ENCODE measurements at places on chromosomes 12 and 14.

DNA sequence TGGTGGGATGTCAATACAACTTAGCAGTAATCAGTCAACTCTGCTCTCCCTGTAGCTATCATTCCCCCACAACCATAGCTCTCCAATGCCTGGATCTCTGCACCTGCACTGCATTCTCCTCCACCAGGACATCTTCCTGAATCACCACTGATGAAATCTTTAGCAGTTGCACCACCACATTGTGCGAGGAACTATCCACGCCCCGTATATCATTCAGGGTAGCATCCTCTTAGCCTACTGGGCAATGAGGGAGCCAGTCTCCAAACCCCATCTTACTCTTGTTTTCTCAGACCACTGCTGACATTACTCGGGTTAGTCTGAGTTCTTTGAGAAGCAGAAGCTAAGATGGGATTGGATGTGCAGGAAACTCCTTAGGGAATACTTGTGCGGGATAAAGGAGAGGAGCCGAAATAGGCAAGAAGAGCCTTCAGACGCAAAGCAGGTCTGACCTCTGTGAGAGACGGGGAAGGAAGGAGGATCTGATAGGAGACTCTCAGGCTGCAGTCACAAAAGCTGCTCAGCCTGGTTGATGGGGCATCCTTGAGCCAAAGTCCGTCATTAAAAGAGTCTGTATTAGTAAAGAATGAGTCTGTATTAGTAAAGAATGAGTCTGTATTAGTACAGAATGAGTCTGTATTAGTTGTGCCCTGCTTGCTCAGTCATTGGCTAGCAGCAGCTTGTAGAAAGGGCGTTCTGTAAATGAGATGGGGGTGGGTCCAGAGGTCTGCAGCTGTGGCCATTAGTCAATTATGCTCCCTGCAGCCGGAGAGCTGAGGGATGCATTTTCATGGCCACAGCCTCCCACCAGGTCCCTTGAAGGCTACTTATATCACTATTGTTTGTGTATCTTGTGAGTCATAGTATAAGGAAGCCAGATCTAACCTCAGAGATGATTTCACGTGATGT, 49.6 kb upstream of the RASSF3 start:
- no peak for DNase-seq

- no peak for DNase-seq
Observed at GRCh38 chr14:98229656-98230366, 1042.2 kb downstream of the BCL11B start.

DNA sequence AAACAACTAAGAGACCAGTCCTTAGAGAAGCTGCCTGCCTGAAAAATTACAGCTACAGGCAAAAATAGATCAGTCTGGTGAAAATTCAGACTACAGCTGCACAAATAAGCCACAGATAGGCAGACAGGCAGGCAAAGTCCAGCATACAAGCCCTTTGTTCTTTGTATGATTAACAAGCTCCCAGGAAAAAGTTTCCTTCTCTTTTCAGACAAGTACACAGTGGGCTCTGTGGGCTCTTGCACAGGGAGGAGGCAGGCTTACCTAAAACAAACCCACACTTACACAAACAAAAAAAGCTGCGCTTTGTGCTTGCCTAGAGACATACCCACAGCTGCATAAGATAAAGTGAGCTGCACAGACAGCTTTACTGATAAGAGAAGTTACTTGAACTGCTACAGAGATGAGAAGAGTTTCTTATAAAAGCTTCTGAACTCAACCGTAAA, 7.7 kb downstream of the OR6C68 start:
- no peak for DNase-seq

- no peak for DNase-seq
Observed at GRCh38 chr14:103382376-103382775, 2.8 kb upstream of the MARK3 start.

GRCh38 chr12:50053583-50053982, 3.8 kb upstream of the ASIC1 start:
- DNase-seq: no peak

- no peak for DNase-seq
Observed at GRCh38 chr12:52794479-52795331, 1.2 kb downstream of the KRT3 start.

- DNase-seq: no peak
Observed at GRCh38 chr12:49089821-49090773, 4.5 kb downstream of the DHH start.

GRCh38 chr14:104550861-104551728, 28.5 kb upstream of the C14orf180 start:
- no peak for DNase-seq

DNA sequence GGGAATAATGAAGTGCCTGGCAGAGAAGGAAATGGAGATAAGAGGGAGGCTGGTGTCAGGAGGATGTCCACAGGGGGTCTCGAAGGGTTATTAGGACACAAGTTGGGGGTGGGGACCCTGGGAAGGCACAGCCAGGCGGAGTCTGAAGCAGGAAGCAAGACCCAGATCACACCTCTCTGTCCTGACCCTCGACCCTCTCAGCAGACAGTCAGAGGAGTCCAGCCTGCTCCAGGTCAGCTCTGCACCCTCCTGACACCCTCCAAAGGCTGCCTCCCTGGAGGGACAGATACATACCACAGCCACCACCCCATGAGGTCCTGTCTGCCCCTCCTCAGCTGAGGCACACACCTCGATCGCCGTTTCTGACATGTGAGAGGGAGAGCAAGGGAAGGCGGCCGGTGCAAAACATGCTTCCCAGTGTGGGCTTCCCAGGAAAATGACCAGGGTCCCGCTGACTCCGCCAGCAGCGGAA, 9.0 kb downstream of the BCL11B start:
- DNase-seq: no peak

DNA sequence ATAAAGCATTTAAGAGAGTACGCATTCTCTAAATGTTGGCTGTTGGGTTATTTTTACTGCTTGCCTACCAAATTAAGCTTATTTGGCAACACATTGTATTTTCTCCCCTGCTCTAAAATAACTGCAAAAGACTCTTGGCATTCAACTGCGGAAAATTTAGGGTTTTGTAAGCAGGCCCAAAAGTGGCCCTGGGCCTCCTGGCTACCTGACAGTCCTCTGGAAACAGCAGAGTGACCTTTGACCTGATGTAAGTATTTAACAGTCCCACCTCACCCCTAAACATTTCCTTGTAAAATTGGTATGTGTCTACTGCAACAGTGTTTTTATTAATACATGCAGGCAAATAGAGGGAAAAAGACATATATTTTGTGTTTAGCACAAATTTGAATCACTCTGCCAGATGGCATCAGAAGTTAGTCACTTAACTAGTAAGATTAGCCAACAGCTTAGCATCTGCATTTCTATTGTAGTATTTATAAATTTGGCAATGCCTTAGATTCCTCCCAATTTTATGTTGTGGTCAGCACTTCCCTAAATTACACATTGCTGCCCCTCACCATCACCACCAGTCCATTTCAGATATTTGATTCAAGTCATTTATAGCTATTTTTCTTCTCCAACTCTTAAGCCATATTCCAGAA, 11.2 kb downstream of the LLPH start:
- no peak for DNase-seq

GRCh38 chr14:102057480-102058114, 29.2 kb downstream of the HSP90AA1 start:
- no peak for DNase-seq

DNA sequence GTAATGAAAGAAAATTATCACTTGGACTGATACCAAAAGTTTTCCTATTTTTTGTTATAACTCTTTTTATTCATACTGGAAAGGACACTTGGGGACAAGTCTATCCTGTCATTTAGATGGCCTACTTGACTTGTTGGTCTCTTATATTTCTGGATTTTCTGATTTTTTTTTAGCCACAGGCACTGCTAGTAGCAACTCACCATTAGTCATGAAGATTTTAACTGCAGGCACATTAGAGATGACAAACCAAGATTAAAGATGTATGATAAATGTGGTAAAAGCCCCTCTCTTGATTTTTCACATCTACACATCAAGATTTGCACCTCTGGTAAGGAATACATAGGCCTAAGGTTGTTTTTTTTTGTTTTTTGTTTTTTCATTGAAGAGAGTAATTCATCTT, 217.0 kb downstream of the SLC25A21 start:
- no peak for DNase-seq

DNA sequence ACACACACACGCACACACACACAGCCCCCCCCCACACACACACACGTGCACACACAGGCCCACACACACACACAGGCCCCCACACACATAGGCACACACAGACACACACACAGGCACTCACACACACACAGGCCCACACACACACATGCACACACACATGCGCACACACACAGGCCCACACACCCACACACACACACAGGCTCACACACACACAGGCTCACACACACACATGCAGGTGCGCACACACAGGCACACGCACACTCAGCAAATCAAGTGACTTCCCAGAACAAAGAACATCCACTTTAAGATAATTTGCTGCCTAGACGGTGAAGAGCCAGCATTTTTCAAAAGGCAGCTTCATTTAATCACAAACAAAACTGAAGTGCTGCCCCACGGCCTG, 78.5 kb upstream of the FBRSL1 start:
- no peak for DNase-seq

- no peak for DNase-seq
Observed at GRCh38 chr12:132603240-132604150, 6.9 kb downstream of the LRCOL1 start.

GRCh38 chr14:49962621-49963020, 69.7 kb downstream of the ARF6 start:
- no peak for DNase-seq

GRCh38 chr12:50825372-50825838, 17.3 kb upstream of the TMPRSS12 start:
- no peak for DNase-seq

- no peak for DNase-seq
Observed at GRCh38 chr14:40058901-40059897, 627.0 kb upstream of the FBXO33 start.

- no peak for DNase-seq
Observed at GRCh38 chr12:122987086-122987951, 6.8 kb downstream of the ARL6IP4 start.

GRCh38 chr14:96351986-96352385, 11.2 kb downstream of the ATG2B start:
- no peak for DNase-seq

DNA sequence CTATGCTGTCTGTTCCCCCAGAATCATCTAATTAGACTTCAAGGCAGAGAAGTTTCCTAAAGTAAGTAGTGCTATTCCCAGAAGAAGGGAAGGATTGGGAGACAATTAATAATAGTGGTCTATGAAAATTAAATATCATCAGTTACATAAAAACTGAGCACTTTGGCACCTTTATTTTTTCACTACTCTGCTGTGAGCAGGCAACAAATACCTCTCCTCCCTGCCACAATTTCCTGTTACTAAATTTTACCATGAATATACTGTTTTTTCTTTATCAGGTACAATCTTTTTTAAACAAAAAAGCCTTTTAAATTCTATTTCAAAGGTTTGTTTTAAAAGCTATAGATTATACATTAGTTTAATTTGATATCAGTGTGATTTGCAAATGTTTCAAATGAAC, 29.4 kb upstream of the KRAS start:
- no peak for DNase-seq

DNA sequence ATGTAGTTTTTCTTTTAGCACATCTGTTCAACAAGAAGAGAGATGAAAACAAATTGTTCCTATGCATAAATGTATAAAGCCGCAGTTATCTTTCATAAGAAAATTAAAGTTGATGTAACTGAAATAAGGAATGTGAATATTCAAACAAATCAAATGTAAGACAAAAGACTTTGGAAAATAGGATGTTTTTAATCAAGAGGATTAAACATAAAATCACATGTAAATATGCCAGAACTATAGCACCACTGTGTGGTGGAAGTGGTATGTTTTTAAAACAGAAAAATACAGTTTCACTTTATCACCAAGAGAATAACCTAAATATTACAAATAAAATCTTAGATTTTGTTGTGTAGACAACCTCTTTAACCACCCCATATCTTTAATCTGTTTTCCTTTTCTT, 40.4 kb downstream of the CAPS2 start:
- no peak for DNase-seq

GRCh38 chr14:54300881-54301280, 95.9 kb upstream of the CDKN3 start:
- DNase-seq: no peak

DNA sequence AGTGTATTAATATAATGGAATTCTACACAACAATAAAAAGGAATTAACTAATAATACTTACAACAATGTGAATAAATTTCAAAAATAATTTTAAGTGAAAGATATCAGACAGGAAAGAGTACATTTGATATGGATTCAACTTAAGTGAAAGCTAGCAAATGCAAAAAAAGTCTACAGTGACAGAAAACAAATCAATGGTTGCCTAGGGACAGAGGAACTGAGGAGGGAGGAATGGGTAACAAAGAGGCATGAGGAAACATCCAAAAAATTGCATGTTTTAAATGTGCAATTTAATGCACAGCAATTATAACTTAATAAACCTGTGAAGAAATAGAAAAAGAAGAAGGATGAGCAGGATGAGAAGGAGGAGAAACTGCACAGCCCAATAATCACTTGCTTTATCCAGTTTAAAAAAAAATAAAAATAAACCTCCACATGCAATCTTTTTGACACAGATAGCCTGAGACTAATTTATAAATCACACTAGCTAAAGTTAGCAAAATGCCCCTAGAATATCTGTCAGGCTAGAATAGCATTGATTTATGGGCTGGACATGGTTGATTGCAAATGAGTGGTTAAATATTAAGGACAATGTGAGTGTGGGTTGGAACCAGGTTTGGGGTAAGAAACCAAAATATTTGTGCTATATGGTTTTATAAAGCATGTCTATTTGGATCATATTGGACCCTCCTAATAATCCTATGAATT, 1089.1 kb downstream of the TRHDE start:
- no peak for DNase-seq

- DNase-seq: no peak
Observed at GRCh38 chr12:127162307-127162706, 1104.7 kb upstream of the TMEM132C start.

DNA sequence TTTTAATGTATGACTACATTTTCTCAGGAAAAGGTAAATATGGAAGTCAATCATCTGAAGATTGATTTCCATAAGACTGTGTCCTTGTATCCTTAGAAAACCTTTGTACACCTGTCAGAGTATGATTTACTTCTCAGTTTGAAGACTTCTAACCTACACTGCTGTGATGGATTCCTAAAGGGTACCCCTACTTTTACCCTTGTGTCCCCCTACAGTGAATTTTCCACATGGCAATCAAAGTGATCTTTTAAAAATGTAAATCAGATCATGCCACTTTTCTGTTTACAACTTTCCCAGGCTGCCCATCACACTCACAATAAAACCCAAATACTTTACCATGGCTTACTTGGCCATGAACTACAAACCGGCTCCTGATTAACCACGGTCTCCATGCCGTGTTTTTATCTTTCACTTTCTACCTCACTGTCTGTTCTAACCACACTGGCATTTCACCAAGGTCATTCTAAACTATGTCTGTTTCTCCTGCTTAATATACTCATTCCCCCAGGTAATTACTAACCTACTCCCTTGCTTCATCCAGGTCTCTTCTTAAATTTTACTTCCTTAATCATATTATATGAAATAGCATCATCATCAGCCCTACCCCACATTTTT, 8.1 kb downstream of the DNAI7 start:
- DNase-seq: no peak
